GM23338 (cell line): ENCODE measurements at places on chromosomes 7 and 10. TPM values are rescaled to one million over a fixed set of nuclear protein-coding genes. Genes with fewer than 3 reads are reported as not detected.
A peak's percentile ranks its signal among the peaks of the same experiment; 100 is the strongest.

DNA sequence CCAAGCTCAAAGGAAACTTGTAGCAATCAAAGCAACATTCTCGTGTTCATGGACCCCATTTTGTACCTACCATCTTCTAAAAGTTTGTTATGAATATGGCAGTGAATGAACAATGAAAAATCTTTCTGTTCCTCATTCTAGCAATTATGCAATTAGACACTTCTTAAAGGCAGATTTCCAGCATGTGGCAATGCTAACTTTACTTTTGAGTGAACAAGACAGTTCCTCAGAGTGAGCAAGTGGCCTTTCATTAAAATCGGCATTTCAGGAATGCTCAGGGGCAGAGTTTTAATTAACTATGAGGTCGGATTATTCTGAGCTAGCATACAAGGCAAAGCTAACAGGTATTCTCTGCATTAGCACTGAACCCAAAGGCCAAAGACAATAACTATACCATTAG lies 48.4 kb upstream of the NFE2L3 start:
- no peaks in the 10 kb centered on the region for H3K36me3 ChIP-seq
- no peak for DNase-seq
- no peak overlapping the region for H3K27ac ChIP-seq
- H3K4me1 ChIP-seq, result peaks cover 26% of the 10 kb centered on the region

GRCh38 chr10:100670828-100671479 lies 74.4 kb upstream of the PAX2 start:
- no peaks in the 10 kb centered on the region for H3K36me3 ChIP-seq
- H3K4me1 ChIP-seq, result peaks cover 26% of the 10 kb centered on the region
- H3K27ac ChIP-seq, result no peak overlapping the region
- peak overlapping the region; percentile 57 for H3K4me3 ChIP-seq
- H3K27me3 ChIP-seq, result peaks cover 66% of the 10 kb centered on the region

TMEM229A gene
- 0.16 and 0.80 TPM in 2 replicates for total RNA-seq

DNA sequence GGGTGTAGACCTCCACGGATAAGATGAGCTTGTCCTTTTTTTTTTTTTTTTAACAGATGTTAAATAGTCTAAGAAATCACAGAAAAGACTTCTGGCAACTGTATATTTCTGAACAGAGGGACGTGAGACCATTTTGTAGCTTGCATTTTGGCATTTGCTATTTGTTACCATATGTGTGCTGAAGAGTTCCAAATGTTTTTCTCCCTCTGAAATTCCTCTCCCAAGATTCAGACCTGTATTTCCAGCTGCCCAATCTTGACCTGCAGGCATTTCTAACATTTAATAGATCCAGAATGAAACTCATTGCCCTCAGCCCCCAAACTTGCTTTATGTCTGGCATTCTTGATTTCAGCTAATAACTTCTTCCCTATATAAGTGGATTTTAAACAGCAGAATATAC lies 223.1 kb upstream of the FZD1 start:
- H3K27ac ChIP-seq, result no peak overlapping the region
- peaks cover 34% of the 10 kb centered on the region for H3K4me1 ChIP-seq
- no peaks in the 10 kb centered on the region for H3K36me3 ChIP-seq
- no peaks in the 10 kb centered on the region for H3K27me3 ChIP-seq

DNA sequence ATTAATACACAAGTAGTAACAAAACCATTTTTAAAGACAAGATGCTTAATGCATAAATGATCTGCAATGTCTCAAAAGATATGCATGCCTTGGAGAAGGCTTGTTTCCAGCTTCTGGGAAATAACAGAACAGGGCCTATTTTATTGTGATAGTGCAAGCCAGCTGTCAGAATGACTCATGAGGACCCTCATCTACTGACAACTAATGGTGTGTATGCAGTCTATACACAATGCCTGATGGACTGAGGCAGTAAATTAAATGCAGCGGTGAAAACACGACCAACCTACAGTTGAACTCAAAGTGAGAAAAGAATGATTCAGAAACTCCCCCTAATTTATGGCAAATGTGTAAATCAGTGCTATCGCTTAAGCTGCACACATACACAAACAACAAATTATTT lies 46.3 kb downstream of the VPS41 start:
- no peak overlapping the region for H3K27ac ChIP-seq
- H3K4me1 ChIP-seq, result peaks cover 4% of the 10 kb centered on the region; the same call in 1 of the 2 replicates
- no peaks in the 10 kb centered on the region for H3K27me3 ChIP-seq
